ENCODE measurements at places on chromosomes 5 and 9.
A peak's percentile ranks its signal among the peaks of the same experiment; 100 is the strongest.

GRCh38 chr5:139895647-139896046 lies 100.0 kb downstream of the PSD2 start:
- DNase-seq = no peak

- DNase-seq = no peak
These were observed 792.7 kb downstream of the MAT2B start for GRCh38 chr5:164298165-164298564.

DNA sequence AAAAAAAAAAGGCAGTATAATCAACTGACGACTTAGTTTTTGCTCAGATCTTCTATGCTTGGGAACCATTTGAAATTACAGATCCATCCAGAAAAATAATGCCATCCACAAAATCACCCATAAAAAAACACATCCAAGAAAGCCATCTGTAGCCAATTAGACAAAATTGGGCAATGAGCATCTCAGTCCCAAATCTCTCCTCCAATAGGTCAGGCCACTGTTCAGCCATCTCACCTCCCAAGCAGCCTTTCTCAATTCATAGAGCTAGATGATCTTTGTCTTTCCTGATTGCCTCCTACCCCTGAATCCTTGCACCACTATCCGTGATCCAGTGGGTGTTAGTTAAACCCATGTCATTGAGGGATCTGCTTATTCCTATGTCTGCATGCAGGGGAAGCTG lies 139.6 kb downstream of the SCAMP1 start:
- DNase-seq = no peak

- DNase-seq = no peak
These were observed 101.7 kb upstream of the SARDH start for GRCh38 chr9:133839822-133840329.

GRCh38 chr5:56900395-56900794 lies 9.0 kb upstream of the SETD9 start:
- DNase-seq = no peak

GRCh38 chr5:171842777-171843328 lies 57.2 kb downstream of the SMIM23 start:
- no peak for DNase-seq

DNA sequence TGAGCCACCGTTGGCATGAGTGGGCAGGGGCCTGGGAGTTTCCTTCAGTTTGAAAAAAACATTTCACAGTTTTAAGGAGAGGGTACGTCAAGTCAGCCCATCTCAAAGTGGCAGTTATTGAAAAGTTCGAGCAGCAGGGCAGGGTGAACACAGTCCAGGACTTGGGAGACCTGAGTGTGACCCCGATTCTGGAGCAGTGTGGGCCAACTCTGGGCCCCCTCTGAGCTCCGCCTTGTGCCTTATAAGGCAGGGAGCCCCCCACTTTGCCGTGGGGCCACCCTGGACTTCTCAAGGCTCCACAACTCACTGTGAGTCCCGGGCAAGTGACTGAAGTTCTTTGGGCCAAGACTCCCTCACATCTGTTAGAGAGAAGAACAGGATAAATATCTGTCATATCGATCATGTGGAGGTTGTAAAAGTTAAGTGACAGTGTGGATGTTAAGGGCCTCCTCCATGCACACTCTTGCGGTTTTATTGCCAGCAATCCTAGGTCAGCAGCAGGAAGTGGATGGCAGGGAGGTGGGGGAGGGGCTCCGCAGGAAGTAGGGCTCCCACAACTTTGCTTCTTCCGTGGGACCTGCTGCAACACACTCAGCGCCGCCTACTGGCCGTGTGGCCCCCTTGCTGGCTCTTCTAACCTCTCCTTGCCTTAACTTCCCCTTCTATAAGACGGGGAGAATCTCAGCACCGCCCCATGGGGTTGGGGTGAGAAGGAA lies 38.4 kb downstream of the HRH2 start:
- DNase-seq = peak; percentile 45

Data from activated T-helper 1 cell treated with anti-CD3 and anti-CD28 coated beads, Interleukin-2, amount 50 U/mL, for 16 hours (primary cell).